CD4-positive, alpha-beta T cell treated with Interleukin-2 at 100 ng/mL for 4 hours (primary cell): ENCODE measurements at places on chromosomes 1 and 21.

DNA sequence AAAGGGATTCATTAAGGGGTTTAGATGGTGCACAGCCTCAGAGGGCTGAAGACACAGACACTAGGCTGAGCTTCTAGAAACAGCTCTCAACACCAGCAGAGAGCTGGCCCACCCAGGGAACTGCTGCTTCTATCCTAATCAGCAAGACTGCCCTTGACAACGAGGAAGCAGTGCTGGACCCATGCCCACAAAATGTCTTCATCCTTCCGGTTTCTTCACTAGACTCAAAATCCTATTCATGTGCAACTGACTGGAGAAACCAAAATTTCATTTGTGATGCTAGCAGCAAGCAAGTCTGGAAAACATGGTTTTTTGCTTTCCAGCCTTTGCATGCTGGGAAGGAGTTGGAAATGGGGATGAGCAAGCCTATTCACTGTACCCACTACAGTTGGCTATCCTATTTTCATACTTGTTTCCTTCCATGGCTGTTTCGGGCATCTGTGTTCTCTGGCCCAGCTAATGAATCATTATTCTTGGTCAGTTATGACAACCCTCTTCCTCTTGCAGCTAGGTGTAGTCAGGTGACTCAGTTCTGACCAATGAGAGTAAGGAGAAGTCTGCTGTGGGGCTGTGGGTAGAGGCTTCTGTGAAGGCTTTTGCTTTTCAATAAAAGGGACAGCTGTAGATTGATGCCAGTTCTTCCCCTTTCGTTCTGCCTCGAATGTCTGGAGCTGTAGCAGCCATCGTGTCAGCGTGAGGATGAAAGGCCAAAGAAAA lies 14.6 kb upstream of the TMEM61 start:
- DNase-seq = peak; percentile 31

GRCh38 chr1:167453123-167453522 lies 65.2 kb downstream of the CD247 start:
- peak; percentile 41 for DNase-seq

GRCh38 chr1:63238721-63239120 lies 83.6 kb upstream of the FOXD3 start:
- no peak for DNase-seq

DNA sequence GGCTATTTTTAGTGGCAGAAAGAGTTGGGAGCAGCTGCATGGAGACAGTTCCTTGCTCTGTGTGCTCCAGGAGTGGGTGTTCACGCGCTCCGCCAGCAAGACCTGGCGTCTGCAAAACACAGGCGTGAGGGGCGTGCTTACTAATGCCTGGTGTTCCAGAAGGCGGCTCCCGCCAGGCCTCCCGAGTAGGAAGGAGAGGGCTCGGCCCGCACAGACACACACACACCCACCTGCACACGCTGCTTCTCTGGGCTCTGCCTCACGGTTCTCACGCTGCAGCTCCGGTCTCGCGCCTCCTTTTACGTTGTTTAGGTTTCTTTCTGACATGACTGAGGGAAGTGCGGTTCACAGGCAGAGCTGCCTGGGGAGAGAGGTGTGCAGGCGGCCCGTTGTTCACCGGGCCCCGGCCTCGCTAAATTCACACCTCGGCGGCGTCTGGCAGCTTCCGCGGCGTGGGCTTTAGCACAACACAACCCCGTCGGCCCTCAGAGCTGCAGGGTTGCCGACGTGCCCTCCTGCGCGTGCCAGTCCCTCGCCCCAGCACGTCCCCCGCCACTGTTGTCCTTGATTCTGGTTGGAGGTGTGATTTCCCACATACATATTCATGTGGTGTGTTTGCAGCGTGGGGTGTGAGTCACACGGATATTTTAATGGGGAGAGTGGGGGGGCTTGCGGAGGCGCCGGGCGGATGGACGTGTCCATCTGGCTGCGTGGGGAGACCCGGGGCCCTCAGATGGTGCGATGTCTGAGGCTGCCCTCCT lies 77.0 kb downstream of the SKI start:
- no peak for DNase-seq
